T-cell (primary cell): ENCODE measurements at places on chromosomes 5 and 9.

- no peak for DNase-seq
Observed at GRCh38 chr5:32627219-32627870, 42.0 kb downstream of the SUB1 start.

DNA sequence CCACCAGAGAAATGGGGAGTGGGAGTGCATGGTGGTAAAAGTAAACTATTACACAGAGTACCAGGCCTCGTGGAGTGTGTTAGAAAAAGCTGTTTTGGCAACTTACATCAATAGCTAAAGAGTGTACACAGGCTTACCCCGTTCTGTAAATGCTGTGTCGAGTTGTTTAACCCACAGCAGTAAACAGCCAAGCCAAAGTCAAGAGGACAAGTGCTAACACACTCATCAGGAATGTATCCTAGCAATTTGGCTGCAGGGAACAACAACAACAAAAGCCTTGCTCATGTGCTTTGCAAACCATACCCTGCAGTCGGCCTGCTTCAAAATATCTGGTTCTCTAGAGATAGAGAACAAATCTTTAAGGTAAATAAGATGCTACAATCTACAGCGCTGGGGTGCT, 15.9 kb downstream of the DAP start:
- no peak for DNase-seq

DNA sequence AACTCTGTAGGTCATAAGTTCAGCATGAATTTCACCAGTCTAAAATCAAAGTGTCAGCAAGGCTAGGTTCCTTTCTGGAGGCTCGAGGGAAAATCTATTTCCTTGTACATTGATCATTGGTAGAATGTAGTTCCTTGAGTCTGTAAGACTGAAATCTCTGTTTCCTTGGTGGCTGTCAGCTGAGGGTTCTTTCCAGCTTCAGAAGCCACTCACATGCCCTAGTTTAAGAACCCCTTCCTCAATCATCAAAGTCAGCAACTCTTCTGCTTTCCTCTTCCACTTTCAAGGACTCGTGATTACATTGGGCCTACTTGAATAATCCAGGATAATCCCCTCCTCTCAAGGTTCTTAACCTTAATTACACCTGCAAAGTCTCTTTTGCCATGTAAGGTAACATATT, 4.9 kb upstream of the SCAMP1 start:
- no peak for DNase-seq

DNA sequence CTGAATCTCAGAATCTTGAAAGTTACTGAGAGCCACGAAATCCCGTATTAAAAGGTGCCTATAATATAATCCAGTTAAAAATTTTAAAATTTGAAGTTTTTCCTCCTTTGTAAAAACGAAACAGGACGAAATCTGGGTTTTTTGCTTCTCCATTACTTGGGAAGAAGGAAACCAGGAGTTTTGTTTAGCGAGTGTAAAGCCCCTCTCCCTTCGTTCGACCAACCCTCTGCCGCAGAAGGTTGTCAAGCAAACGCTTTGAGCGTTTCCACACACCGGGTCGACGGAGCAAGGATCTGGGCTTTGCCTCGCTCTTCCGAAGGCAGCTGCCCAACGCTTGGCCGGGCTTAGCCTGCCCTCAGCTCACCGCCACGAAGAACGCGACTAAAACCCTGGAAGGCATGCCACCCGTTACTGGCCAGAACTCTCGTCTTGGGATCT, 1.6 kb upstream of the FOXE1 start:
- DNase-seq: no peak

DNA sequence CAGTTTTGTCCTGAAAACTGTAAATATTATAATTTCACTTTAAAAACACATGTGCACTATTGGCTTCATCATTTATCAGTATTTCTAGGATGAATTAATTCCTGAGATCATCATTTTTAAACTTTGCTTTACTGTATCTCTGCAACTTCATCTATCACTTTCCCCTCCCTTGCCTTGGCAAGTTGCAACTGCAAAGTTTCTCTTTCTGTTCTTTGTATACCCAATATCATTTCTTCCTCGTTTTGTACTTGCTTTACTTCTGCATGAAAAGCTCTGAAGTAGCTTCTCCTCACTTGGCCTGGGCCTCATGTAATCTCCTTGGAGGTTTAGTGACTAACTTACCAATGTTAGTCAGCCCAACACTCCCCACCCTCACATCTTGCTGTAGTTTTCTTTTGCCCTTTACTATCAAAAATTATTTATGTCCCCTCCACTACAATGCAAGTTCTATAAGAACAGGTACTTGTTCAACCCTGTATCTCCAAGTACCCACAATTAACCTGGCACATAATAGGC, 12.8 kb downstream of the C5orf63 start:
- DNase-seq: no peak

- DNase-seq: no peak
Observed at GRCh38 chr9:98709968-98710965, 1.5 kb upstream of the GABBR2 start.

- DNase-seq: no peak
Observed at GRCh38 chr5:111384220-111384619, 128.1 kb downstream of the STARD4 start.

DNA sequence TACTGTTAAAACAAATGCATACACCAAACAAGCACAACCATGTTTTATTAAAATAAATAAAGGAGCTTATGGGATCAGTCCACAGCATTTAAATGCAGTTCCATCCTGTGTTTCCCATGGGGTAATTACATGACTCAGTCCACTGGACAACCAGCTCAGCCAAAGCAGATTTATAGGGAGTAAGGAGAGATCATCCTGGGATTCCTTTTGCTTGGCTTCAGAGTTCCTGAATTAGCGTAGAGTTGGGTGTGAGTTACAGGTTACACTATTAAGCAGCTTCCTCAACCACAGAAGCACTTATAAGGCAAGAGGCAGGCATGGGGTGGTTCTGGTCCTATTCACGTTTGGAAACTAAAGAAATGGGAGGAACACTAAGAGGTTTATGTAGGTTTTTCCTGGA, 381.1 kb upstream of the ACTBL2 start:
- no peak for DNase-seq

- no peak for DNase-seq
Observed at GRCh38 chr9:134288746-134289145, 37.5 kb upstream of the RXRA start.

GRCh38 chr5:10330511-10331230, 22.8 kb upstream of the MARCHF6 start:
- DNase-seq: no peak

- DNase-seq: no peak
Observed at GRCh38 chr5:160925281-160925680, 73.3 kb upstream of the ATP10B start.

GRCh38 chr9:15068261-15068660, 158.0 kb upstream of the FREM1 start:
- no peak for DNase-seq

- no peak for DNase-seq
Observed at GRCh38 chr5:170263906-170264305, 31.1 kb downstream of the C5orf58 start.

DNA sequence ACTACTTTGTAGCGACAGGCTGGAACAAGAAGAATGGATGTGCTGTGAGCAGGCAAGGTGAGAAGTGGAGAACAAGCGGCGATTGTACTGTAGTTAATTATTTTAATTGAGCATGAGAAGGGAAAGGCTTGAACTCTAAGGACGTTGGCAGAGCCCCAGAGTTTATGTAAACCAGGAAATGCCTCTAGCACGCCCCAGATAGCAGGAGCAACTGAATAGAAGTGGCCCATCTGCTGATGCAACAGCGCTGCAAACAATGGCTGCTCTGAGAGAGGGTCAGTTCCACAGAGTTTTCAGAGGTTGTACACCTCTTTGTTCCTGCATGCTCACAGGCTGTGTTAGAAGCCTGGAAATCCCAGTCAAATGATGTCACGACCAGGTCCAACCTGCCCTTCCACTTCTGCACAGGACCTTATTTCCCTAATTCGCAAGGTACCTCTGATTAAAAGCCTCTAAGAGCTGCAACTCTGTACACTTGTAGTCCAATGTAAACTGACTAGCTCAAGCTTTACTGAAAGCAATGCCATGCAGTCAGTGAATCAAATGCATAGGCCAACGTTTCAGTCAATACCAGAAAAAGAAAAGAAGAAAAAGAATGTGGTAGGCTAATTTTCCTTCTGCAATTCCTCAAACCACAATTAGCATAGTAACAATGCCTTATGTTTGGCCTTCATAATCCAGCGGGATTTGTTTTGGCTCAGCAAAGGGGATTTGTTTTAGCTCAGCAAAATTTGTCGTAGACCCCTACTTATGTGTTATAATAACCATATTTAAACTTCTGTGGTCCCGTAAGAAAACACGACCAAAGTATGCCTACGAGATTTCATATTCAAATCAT, 119.6 kb upstream of the RETREG1 start:
- DNase-seq: no peak

DNA sequence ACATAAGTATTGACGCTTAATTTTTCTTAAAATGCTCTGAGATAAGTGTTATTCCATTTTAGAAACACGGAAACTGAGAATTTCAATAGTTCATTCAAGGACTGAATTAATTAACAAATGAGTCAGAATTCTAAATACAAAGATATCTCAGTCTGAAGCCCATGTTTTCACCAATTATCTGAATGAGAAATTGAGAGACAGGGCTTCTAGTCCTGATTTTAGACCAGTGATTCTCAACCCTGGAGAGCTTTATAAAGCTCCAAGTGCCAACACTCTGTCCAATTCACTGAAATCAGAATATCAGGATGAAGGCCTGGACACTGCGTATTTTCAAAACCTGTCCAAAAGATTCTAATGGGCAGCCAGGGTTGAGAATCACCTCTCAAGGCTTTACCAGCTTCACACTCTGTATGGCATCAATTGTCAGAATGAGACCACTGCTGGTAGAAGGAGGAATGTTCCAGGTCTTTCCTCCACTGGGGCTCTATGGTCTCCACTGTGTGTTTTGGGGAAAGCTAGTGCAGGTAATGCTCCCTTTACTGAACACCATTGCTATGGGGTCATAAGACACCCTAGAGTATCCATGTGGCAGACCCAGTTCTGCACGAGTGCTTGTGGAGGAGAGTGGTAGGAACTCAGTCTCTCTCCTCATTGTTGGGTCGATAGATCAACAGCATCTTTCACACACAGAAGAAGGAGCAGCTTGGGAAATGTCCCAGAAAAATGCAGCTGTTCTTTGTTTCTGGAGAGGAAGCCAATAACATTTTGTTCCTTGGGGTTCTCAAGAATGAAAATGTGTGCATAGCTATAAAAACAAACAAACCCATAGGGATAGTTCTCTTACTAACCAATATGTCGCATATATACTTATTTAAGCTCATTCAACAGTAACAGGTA, 99.7 kb upstream of the OSMR start:
- DNase-seq: no peak

GRCh38 chr9:91643481-91644077, 219.9 kb upstream of the NFIL3 start:
- no peak for DNase-seq

- DNase-seq: no peak
Observed at GRCh38 chr5:139393497-139394122, 1.3 kb downstream of the PROB1 start.

DNA sequence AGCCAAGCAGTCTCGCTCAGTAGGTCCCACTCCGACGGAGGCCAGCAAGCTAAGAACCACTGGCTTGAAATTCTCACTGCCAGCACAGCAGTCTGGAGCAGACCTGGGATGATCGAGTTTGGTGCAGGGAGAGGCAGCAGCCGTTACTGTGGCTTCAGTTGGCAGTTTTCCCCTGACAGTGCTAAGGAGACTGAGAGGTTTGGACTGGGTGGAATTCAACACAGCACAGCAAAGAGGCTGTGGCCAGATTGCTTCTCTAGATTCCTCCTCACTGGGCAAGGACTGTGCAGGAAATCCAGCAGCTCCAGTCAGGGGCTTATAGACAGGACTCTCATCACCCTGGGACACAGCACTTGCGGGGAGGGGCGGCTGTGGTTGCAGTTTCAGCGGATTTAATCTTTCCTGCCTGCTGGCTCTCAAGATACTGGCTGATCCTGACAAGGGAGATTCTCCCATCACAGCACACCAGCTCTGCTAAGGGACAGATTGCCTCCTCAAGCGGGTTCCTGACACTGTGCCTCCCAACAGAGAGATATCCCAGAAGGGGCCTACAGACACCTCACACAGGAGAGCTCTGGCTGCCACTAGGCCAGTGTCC, 122.1 kb downstream of the YIPF5 start:
- no peak for DNase-seq

DNA sequence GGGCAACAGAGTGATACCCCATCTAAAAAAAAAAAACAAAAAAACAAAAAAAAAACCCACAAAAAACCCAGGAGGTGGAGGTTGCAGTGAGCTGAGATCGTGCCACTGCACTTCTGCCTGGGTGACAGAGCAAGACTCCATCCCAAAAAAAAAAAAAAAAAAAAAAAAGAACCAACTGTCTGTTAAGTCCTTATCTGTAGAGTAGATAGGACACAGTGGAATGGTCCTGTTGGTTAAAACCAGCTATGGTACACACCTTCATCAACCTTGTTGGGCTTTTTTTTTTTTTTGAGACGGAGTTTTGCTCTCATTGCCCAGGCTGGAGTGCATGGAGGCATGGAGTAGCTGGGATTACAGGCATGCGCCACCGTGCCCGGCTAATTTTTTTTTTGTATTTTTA, 12.2 kb downstream of the SLC25A25 start:
- DNase-seq: no peak

GRCh38 chr9:127586537-127586936, 25.5 kb upstream of the STXBP1 start:
- DNase-seq: peak; percentile 42

DNA sequence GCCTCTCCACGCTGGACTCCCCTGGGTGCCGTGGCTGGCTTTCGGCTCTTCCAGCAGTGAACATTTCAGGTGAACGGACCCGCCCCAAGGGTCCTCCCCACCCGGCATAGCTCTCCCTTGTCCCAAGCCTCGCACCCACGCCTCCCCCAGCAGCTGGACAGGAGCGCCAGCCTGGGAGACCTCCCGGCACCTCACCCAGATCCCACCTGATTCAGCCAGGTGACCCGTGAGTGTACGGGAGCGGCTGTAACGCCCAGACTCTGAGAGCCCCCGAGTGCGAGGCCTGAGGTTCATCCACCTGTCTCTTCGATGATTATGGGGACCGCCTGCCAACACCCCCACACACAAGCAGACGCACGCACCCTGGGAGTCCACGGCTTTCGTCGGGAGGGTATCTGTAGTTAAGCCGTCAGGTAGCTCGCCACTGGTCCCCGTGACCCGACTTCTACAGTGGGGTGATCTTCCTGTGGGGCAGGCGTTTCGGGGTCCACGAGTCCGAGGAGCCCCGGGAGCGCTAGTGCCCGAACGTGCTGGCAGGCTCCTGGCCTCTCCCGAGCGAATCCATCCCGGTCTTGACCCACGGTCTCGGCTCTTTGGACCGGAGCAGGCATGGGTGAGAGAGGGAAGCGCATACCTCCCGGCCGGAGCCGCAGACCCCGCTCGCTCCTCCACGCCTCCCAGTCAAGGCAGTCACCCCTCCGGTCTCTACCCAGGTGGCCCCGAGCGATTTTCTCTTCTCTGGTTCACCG, 14.9 kb downstream of the TRIM7 start:
- peak; percentile 27 for DNase-seq
